Activated T-cell treated with anti-CD3 and anti-CD28 coated beads, Interleukin-2, amount 50 U/mL, for 72 hours (primary cell): ENCODE measurements at places on chromosomes 16 and 17.

- no peak for DNase-seq
Observed at GRCh38 chr16:83365166-83365565, 442.6 kb upstream of the HSBP1 start.

GRCh38 chr17:12538003-12538402 is 127.7 kb upstream of the MYOCD start:
- DNase-seq = no peak

DNA sequence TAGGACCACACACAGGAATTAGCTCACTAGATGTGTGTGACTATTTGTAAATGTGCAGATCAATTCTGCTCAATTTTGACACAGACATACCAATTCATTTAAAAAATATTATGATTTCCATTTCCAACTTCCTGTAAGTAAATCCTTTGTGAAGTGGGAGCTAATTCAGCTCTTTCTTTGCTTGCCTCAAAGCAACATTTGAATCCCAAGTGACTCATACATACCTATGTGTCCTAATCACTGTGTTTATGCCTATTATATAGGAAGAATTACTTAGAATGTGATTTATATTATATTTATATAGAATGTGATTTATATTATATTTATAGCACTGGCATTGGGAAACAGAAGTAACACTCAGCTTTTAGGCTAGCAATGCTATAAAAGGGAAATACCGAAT is 195.9 kb upstream of the C17orf78 start:
- DNase-seq = no peak

DNA sequence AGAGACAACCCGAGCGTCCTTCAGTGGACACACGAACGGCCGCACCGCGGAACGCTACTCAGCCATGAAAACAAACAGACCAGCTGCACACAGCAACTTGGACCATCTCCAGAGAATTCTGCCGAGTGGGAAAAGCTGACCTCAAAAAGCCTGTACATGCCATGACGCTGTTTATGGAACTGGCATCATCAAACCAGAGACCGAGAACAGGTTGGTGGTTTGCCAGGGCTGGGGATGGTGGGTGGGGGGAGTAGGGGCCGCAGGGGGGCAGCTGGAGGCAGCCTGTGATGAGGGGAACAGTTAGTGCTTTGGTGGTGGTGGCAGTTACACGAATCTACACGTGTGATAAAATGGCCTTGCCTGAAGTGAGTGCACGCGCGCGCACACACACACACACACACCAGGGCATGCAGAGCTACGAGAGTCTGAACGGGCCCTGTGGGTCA is 169.8 kb downstream of the LAT start:
- DNase-seq = no peak

- peak; percentile 29 for DNase-seq
Observed at GRCh38 chr17:30476726-30477082, 504 bp upstream of the GOSR1 start.

- DNase-seq = no peak
Observed at GRCh38 chr16:73288520-73288919, 240.6 kb upstream of the ZFHX3 start.

GRCh38 chr17:70130289-70130688 is 39.0 kb upstream of the KCNJ2 start:
- DNase-seq = no peak

DNA sequence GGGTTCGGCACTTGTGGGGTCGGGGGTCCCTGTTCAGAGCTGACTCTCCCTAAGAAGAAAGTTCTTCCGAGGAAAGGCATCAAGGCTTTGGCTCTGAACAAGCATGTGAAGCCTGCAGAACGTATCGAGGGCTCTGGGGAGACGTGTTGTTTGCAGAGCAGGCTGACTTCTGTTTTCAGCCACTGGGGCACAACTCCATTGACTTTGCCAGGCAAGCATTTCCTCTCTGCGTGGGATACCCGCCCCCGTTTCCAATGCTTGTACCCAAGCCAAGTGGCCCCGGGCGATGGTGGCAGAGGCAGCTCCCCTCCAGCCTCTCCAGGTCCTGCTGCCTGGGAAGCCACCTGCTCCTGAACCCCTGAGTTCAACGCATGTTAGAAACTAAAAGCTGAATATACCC is 255.7 kb downstream of the RBFOX3 start:
- no peak for DNase-seq

- no peak for DNase-seq
Observed at GRCh38 chr17:82231562-82232321, 2.9 kb downstream of the SLC16A3 start.
